Stimulated activated CD8-positive, alpha-beta memory T cell treated with anti-CD3 and anti-CD28 coated beads, Interleukin-7, amount 100 ng/mL, for 1 hour (primary cell): ENCODE measurements at places on chromosomes 1 and 21.

GRCh38 chr21:46226146-46226545 lies 2.4 kb downstream of the LSS start:
- DNase-seq = no peak

- no peak for DNase-seq
Measured at GRCh38 chr1:31670593-31670964, 25.9 kb upstream of the PEF1 start.

DNA sequence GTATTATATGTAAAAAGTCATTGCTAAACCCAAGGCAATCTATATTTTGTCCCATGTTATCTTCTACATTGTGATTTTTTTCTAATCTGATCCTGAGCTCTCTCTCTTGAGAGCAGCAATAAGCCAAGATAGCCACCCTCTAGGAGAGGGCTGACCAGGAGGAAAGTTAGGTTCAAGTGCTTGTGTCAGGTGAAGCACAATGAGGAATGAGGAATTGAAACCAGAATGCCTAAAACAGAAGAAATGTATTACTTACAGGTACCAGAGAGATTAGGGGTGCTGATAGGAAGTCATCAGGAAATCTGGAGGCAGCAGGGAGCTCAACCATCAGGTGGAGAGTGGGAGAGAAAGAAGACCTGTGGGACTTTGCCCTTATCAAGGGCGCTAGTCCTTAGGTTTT lies 85.5 kb upstream of the BARHL2 start:
- no peak for DNase-seq

- no peak for DNase-seq
Measured at GRCh38 chr1:5969168-5969567, 23.1 kb downstream of the NPHP4 start.

GRCh38 chr1:6507037-6507428 lies 15.6 kb upstream of the PLEKHG5 start:
- no peak for DNase-seq

GRCh38 chr1:65321879-65322278 lies 12.5 kb downstream of the DNAJC6 start:
- no peak for DNase-seq

DNA sequence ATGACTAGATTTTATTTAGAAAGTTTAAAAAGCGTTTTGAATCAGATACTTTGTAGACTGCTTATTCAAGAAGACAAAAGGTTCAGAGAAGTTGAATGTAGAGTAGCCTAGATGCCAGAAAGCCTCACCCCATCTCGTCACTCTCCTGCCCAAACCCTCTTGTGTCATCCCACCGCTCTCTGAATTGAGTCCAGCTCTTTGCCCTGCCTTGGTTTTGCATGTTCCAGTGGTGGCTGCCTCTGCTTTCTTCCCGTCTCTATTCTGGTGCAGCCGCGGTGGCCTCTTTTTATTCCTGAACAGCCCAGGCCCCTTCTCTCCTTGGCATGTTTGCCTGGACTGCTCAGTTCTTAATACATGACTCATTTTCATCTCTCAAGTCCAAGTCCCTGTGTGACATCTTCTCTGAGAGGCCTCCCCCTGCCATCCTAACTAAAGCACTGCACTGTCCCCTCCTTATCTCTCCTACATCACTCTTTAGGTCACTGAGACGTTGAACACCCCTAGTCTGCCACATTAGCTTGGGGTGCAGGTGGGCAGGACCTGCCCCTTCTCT lies 22.9 kb downstream of the PRDM2 start:
- DNase-seq = no peak

DNA sequence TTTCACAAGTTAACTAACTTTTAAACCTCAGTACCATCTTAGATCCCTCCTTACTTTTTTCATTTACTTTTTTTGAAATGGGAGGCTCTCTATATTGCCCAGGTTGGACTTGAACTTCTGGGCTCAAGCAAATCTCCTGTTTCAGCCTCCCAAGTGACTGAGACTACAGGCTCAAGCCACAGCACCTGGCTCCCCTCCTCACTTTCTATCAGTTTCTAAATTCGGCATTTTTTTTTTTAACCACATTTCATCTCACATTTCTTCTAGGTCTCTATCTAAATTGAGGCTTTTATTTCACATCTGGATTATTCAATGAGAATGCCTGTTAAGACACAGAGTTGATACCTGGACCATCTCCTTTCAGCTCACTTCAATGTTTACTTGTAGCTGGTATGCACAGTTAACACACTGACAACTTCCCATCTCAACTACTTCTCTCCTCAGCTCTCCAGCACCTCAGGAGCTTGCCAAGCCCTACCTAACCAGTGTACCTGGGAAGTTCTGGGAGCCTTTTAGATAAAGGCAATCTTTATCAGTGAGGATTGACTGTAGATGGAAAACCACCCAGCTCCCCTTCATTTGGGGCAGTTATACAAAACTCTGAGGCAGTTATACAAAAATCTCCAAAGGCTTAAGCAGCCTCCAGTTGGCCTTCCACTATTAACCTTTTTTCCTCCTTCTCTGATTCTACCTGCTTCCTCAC lies 3.4 kb downstream of the USP33 start:
- DNase-seq = no peak

GRCh38 chr21:14121719-14122118 lies 89.0 kb downstream of the LIPI start:
- no peak for DNase-seq

GRCh38 chr1:195933835-195934234 lies 674.4 kb downstream of the KCNT2 start:
- DNase-seq = no peak

DNA sequence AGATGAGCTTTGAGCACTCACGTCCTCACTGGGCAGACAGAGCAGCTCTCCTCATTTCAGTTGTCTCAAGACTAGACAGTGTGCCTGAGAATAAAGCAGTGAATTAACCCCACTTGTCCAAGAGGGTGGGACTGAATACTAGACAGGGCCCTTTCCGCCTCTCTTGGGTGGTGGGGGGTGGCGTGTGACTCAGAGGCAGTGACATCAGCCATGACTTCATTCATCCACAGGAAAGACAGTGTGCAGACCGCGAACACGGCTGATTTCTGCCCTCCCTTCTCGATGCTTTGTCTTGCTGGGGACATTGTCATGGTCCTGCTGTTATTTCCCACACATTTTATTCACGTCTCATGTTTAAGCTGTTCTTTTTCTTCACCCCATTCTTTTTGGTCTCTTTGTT lies 64.9 kb downstream of the FGGY start:
- no peak for DNase-seq

- no peak for DNase-seq
Measured at GRCh38 chr21:20452935-20453334, 545.3 kb upstream of the NCAM2 start.

- DNase-seq = no peak
Measured at GRCh38 chr1:93148001-93148400, 32.2 kb downstream of the TMED5 start.

DNA sequence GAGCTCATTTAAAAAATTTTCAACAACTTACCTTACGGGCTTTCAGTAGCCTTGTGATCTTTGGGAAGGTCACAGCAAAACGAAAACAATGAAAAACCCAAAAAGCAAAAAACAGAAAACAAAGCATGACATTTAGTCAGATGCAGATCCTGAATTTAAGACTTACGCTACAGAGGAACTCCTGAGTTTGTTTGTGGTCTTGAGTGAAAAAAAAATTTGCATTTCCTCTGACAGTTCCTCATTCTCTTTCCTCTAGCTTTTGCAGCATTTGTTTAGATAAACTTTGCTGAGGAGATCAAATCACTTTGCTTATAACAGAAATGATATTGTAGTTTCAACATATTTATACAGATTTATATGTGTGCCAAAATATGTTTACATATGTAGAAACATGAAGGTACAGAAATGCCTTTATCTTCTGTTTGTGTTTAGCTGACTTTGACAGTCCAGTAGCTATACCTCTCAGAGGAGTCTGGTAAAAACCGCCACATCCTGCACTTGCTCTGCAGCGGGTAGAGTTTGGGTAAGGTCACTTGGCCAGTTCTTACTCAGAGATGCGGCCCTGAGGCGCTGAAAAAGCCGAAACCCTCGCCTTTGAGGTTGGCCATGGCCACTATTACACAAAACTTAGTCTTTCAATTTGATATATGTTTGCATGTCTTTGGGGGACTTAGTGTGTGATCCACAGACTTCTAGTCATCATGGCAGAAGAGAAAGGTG lies 142.5 kb downstream of the TNR start:
- DNase-seq = no peak

DNA sequence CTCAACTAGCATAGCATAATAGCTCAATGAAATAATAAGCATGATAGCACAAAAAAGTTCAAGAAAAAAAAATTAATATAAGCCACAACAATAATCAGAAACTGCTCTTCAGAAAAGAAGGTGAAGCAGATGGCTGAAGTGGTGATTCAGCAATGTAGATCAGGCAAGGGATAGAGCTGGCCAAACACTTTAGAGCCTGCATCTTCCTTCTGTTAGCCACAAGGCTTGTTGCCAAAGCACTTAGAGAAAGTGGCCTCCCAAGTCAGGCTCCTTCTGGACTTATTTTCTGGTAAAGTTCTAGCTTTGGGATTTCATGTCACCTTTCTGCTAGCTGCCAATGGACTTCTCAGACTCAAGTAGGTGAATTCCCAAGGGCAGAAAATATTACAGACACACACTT lies 60.3 kb upstream of the C1orf87 start:
- DNase-seq = no peak

DNA sequence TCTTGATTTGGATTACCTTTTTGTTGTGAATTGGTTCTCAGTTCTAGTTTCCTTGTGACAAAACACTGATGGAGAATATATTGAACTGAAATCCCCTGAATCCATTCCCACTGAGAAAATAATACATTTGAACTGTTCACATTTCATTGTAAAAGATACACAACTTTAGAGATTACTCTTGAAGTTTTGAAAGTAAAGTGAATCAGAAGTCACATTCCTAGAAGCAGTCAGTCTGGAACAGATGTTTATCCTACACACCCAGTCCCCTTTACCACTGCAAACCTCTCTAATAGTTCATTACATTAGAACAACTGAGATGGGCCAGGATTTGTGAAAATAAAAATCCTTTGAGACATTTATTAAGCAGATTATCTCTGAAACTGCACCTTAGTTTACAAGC lies 3.4 kb downstream of the RERE start:
- no peak for DNase-seq
